ENCODE measurements at places on chromosomes 7 and 10.

DNA sequence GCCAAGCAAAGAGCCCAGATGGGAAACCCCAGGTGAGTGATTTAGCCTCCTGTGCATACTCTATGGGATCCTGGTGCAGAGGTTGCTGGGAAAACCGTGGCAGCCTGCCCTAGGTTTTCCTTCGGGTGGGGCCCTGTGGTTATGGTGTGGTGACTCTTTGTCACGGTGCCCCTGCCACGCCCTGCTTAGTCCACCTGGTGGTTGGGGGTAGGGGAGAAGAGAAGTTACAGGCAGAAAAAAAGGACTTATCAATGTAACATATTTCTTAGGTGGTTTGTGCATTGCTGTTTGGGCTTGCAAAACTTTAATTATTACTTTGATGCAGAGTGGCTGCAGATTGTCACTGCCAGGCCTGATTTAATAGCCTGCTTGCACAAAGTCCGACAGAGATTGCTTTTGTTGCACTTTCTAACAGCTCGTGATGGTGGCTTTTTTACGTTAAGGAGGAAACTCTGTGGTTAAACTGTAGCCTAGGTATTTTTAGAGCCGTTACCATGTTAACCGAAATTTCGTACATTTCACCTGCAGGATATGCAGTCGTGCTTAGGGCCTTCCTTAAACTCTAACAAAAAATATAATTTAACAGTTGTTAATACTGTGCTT is 197.4 kb downstream of the RNLS start:
- peak; percentile 86 for DNase-seq

DNA sequence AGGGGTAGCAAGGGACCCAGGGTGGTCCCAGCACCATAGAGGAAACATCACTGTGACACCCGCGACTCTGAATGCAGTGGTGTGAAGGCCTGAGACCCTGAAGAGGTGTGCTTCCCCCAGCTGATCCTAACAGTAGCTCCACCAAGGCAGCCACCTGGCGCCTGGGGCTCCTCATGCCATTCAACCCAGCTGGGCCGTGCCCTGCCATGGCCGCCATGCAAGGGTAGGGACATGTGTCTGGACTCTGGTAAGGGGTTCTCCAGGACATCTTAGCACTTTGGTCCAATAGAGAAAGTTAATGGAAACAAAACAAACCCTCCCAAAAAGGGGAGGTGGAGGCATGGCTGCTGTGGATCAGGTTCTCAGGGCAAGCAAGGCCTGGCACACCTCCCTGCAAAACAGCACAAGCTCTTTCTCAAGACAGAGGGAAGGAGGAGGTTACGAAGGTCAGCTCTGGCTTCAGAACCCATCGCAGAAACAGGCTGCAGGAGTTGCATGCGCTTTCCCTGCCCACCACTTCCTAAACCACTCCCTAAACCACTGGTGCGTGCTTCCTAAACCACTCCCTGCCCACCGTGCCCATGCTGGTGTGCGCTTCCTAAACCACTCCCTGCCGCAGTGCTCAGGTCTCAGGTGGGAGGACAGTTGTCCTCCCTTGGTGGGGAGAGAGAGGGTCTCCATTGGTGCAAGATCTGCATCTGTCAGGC is 108.7 kb downstream of the LARP4B start:
- no peak for DNase-seq

GRCh38 chr10:14489522-14490177 is 158.9 kb upstream of the FRMD4A start:
- no peak for DNase-seq

- DNase-seq = peak; percentile 53
Measured at GRCh38 chr10:70558871-70559810, 43.4 kb downstream of the PRF1 start.

DNA sequence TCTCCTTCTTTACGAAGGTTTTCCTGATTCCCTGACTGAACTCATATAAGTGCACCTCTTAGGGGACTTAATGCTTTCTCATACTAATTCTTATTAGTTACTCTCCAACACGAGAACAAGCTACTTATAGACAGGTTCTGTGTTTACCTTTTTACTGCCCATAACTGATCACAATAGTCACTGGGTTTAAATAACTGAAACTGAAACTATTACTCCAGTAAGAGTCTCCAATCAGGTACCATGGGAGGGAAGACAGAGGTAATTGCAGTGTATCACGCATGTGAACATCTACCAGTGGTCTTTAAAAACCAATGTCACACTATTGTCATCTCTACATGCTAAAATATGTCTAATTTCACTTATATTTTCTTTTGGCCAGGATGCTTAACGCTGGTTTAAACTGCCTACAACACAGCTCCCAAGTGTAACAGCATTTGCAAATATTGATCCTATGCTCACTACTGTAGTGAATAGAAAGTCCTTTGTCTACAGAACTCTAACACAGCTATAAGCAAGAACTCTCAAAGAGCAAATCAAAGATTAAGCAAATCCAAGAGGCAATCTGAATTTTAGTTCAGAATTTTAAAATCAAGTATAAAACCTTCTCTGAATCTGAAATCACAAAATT is 3.6 kb downstream of the GDI2 start:
- no peak for DNase-seq

DNA sequence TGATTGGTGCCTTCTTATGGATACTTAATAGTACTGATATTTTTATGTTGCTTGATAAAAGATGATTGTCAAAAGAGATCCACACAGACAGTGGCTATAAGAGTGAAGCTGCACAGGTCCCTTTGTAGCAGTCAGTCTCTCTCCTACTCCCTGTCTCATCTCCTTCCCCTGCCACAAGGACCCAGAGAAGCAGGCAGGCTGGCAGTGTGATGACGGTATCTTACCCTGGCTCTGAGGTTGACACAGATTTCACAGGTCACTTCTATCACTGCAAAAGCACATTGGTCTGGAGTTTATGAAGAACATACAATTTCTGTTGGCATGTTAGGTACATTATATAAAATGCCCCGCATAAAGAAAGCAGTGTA is 64.4 kb upstream of the AHR start:
- DNase-seq = peak; percentile 39

DNA sequence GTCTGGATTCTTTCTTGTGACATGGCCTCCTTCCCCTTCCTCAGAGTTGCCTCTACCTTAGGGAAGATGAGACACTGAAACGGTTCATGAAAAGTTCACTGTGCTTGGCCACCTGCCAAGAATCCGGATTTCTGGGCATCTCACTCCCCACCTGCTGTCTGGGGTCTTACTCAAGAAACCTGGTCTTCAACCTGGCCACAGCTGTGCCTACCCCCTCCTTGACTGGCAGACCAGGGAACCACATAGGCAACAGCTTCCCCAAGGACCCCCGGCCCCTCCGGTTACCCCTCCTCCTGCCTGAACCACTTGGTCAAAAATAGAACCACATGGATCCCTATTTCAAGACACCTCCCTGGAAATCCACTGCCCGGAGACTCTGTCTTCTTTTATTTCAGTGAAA is 58.7 kb upstream of the NANOS1 start:
- DNase-seq = no peak

- DNase-seq = peak; percentile 62
Measured at GRCh38 chr10:22429146-22429545, 83.8 kb downstream of the SPAG6 start.

- no peak for DNase-seq
Measured at GRCh38 chr7:68187532-68187931, 1190.9 kb downstream of the TYW1 start.

- DNase-seq = no peak
Measured at GRCh38 chr7:119177863-119178262, 953.4 kb downstream of the ANKRD7 start.

DNA sequence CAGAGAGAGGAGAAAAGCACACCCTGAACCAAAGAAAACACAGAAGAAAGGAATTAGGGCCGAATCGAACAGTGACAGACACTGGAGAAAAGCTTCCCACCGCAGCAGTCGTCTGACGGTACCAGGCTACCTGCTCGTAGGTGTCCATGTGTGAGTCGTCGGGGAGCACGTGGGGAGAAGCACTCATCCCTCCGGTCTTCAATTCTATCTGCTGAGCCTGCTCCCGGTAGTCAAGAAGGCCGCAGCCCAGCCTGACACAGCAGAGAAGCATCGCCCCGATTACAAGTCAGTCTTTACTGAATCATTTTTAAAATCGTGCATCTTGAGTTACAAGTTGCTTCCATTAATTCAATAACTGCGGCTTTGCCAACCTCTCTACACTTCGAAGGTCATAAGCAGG is 24.5 kb downstream of the PITRM1 start:
- DNase-seq = no peak

- DNase-seq = no peak
Measured at GRCh38 chr7:25187932-25188331, 40.4 kb downstream of the NPVF start.

- peak; percentile 59 for DNase-seq
Measured at GRCh38 chr7:108415821-108416536, 40.3 kb downstream of the NRCAM start.

DNA sequence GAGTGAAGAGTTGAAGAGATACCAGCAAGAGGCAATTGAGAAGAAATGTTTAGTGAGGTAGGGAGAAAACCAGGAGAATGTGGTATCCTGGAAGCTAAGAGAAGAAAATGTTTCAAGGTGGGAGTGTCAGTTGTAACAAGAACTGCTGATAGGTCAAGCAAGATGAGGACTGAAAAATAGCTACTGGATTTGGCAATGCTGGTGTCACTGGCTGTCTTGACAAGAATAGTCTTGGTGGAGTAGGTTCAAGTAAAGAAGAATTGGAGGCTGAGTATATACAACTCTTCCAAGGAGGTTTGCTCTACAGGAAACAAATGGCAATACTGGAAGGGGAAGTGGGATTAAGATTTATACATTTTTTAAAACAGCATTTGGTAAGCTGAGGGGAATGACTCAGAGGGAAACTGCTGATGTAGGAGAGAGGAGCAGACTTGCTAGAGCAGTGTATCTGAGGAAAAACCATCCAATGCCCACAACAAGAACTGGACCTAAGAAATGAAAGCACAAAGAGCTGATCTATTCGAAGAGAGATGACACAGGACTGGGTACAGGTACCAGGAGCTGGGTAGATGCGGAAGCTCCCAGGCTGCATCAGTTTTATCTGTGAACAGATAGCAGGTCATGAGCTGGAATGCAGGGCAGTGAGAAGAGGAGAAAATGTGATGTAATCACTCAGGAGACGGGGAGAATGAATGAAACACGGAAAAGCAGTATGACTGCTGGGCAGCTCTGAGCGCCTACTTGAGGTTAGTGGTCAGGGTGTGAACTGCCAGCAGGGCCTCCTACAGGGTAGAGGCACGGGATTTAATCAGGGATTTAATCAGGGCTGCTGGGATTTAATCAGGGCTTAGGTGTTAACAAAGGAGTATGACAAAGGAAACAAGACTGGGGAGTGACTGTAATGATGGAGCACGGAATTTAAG is 34.5 kb downstream of the FAM25A start:
- peak; percentile 81 for DNase-seq

DNA sequence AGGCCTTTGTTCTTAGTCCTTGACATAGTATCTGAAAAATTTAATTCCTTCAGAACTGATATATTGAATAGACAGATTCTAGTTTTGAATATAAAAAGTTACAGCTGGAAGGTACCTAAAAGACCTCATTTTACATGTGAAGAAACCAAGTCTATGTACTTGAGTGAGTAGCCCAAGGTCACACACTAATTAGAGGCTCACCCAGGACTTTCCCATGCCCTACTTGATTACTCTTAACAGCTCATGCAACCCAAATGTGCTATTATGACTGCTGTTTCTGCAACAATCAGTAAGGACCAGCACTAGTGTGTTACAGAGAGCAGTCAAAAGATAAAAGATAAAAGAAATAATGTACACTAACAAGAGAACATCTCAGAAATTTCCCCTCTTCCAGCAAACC is 40.7 kb upstream of the BET1 start:
- no peak for DNase-seq

- no peak for DNase-seq
Measured at GRCh38 chr10:98673171-98673782, 226.5 kb upstream of the HPS1 start.
